CD4-positive, alpha-beta T cell (primary cell): ENCODE measurements at places on chromosomes 3 and 15.

DNA sequence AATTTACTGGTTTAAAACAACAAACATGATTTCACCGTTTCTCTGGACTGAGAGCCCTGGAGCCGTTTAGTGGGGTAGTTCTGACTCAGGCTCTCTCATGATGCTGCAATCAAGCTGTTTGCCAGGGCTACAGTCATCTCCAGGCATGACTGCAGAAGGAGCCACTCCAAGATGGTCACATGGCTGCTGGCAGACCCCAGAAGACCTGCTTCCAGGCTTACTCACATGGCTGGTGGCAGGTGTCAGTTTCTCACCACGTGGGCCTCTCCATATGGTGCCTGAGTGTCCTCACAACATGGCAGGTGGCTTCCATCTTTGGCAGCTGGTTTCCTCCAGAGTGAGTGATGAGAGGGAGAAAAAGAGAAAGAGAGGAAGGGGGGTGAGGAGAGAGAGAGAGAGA, 378.3 kb upstream of the RGMA start:
- no peak for DNase-seq

- DNase-seq: no peak
Measured at GRCh38 chr3:64342940-64343688, 117.8 kb upstream of the PRICKLE2 start.

- DNase-seq: no peak
Measured at GRCh38 chr3:181103605-181104004, 114.1 kb upstream of the DNAJC19 start.

- no peak for DNase-seq
Measured at GRCh38 chr15:50968353-50968752, 59.9 kb downstream of the AP4E1 start.

GRCh38 chr3:191401775-191402357, 59.1 kb upstream of the PYDC2 start:
- DNase-seq: no peak
